ENCODE measurements at places on chromosomes 11 and 22.

- DNase-seq, result no peak
Measured at GRCh38 chr22:22839570-22840314, 47.9 kb upstream of the IGLL5 start.

DNA sequence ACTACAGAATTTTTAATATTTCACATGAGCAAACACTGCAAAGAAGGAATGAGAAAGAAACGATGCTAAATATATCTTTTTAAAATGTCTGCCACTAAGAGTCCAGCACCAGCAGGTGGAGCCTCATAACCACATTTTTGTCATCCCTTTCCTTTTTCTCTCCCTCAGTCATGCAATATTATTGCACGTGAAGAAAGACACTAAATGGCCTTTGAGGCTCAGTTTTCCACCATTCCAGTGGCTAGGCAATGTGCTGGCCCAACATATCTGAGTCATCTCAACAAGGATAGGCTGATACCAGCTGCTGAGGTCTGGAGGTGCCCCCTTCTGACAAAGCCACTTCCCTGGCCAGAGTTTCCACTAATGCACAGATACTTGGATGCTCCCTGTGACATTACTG lies 1.8 kb downstream of the ALKBH8 start:
- DNase-seq, result no peak

GRCh38 chr11:18188796-18189195 lies 16.2 kb downstream of the MRGPRX4 start:
- no peak for DNase-seq

GRCh38 chr11:92837595-92837994 lies 131.9 kb upstream of the MTNR1B start:
- DNase-seq, result no peak

GRCh38 chr11:111320728-111321568 lies 22.6 kb downstream of the POU2AF3 start:
- DNase-seq, result no peak

DNA sequence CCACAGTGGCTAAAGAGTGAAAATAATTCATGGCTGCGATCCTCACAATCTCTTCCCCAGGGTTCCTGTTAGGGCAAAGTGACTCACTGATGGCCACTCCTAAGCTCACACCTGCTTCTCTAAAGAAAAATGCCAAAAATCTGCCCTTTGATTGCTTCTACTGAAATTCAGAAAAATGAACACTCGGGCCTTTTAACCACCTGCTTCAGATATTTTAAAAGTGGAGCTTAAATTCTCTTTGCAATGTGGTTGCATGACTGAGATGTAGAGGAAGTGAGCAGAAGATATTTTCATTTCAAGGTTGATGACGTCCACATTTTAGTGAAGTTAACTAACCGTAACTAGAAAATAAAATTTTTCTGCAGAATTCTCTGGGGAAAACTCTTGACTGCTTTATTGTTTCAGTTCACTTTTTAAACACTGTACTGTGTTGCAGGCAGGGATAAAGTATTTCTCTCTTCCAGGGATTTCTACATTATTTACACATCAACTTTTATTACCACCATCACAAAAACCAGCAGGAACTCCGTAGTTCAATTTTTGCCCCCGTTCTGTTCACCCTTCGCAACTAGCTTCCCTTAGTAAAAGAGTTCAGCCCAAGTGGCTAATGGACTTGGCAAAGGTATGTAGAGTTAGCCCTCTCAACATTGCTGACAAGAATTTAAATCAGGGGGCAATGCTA lies 8.5 kb downstream of the RAB30 start:
- DNase-seq, result no peak

- no peak for DNase-seq
Measured at GRCh38 chr11:64343767-64344559, 4.0 kb downstream of the CCDC88B start.

DNA sequence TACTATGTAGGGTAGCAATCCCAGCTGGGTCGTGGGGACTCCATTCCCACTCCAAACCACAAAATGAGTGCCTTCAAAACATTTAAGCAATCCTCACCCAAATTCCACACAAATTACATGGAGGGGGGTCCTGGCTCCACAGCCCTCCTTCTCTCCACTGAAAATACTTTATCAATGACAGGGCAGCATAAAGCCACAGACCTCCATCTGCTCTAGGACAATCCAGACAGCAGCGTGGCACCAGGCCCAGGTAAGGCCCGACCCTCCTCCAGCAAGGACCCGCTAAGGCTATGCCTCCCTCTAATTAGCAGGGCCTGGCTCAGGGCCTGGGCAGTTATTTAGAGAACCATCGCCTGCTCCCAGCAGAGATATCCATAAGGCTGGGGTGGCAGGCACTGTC lies at the start of gene PANX3:
TSS of gene PANX3 (plus strand) at position 365 of the 400 bp plus-strand sequence. CDS start 129 bp downstream, outside the sequence.
- DNase-seq, result no peak

- no peak for DNase-seq
Measured at GRCh38 chr22:38074181-38075104, 9.5 kb downstream of the SLC16A8 start.

- DNase-seq, result no peak
Measured at GRCh38 chr11:38498721-38499120, 1900.7 kb upstream of the RAG2 start.

DNA sequence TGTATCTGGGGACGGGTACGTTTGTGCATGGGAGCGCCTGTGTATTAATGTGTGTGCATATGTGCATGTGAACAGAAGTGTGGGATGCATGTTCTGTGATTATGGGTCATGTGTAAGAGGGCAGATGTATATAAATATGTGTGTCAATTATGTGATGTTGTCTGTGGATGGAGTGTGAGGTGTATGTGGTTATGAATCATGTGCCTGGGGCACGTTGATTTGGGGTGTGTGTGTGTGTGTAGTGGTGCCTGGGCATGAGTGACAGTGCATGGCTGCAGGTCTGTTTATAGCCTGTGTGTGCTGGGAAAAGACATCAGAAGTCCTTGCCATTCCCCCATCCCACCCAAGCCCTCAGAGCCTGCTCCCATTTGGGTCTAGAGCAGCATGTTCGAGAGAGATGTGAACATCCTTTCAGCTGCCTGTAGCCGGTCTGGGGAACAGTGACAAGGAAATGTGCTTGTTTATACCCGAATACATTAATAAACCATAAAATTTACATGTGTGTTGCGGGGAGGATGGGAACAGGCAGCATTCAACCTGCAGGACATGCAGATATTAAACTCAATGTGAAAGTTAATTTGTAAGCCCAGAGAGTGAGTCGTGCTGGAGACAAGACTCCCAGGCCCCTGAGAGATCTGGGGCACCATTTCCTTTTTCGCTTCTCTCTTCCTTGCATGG lies 129.0 kb downstream of the NECTIN1 start:
- no peak for DNase-seq

- peak; percentile 80 for DNase-seq
Measured at GRCh38 chr11:113314389-113315301, at the start of gene TTC12. Gene TTC12 (plus strand): TSS chr11:113314583. CDS start chr11:113316258, 1,675 bp downstream.

DNA sequence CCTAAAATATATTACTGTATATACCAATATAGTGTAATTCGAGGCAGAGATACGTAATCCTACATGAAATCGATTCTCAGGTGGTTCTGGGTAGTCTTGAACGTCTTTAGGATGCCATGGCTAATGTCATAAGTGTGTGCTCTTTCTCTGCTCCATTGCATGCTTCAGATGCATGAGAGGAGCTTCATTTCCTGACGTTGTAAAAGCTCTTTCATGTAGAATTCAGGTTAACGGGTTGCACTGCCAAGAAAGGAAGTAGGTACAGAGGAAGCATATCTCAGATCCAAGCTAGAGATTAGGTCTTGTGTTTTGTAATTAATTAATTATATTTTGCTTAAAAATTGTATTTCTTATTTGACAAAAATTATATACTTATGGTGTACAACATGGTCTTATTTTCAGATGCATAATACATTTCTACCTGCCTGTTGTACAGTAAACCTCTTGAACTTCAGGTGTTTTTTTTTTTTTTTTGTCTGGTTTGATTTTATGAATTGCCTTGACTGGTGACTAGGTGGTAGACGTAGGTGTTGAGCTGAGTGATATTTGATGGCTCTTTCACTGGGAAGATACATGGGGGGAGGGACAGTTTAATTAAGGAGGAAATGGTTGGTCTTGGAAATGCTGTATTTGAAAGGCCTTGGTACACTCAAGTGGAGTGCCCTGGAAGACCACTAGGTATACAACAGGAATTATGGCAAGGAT lies 9.3 kb downstream of the NUP50 start:
- DNase-seq, result no peak

- no peak for DNase-seq
Measured at GRCh38 chr11:67776852-67777520, 102.6 kb upstream of the ALDH3B2 start.

- no peak for DNase-seq
Measured at GRCh38 chr22:30804626-30805025, 110.0 kb downstream of the OSBP2 start.

- DNase-seq, result no peak
Measured at GRCh38 chr11:89477175-89477574, 14.0 kb downstream of the NOX4 start.

- no peak for DNase-seq
Measured at GRCh38 chr11:45932217-45932616, 9.8 kb downstream of the LARGE2 start.

- DNase-seq, result no peak
Measured at GRCh38 chr11:119684361-119685110, 44.5 kb downstream of the NECTIN1 start.

DNA sequence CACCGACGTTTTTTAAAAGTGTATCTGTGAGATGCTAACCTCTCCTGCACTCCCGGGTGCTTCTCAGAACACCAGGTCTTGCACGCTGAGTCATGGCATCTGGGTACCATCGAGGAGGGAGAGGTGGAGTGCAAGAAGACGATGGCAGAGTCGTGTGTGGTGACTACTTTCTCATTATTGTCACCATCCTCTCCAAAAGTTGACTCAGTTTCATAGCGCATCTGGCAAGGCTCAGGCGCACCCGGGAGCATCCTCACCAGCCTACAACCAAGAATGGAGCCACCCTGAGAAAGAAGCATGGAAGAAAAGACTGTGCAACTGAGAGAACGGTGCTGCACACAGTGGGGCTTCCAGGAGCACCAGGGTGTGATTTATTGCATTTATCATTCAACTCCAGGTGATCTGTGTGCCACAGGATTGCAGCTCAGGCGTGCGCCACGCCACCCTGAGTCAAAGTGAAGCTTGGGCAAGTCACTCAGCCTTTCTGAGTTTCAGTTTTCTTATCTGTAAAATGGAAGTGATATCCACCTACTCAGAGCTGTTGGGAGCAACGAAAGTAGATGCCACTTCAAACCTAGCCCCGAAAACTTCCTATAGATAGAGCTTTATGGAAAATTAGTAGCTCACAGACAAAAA lies 65.4 kb downstream of the LINC01488 start:
- DNase-seq, result peak; percentile 24
